Right renal pelvis (tissue), 4 donors: ENCODE measurements at places on chromosomes 7 and 10.

GRCh38 chr10:44913350-44914081 is 2.4 kb downstream of the TMEM72 start:
- DNase-seq, result no peak

GRCh38 chr10:80153460-80153859 is 20.9 kb downstream of the PLAC9 start:
- DNase-seq, result no peak

DNA sequence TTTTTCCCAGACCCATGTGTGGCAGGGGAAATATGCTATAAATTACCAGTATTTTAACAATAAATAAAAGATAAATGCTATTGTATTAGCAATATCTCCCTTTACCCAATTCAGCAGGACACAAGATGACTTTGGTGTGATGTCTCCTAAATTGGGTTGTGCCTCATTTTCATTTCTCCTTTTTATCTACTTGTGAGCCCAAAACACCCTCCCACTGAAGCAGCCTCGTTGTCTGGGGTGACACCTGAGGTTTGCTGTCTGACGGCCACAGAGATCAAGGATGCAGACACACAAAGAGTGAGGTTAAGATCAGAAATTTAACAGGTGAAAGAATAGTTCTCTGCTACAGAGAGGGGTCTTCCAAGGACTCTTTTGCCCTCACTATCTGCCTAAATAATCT is 27.1 kb upstream of the CC2D2B start:
- DNase-seq, result no peak

DNA sequence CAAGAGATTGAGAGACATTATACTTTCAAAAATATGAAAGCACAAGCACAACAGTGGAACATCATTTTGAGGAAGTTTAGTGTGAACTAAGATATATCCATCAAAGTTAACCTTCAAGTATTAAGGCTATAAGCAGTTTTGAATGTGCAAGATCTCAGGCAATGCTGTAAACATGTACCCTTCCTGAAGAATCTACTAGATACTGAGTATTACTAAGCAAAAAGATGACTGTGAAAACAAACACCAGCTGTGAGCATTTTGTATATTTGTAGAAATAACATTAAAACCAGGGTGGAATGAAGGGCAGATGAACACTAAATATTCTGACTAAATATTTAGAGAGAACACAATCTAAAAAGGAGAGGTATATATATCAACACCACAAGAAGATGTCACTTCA is 41.3 kb upstream of the ADRA2A start:
- no peak for DNase-seq

DNA sequence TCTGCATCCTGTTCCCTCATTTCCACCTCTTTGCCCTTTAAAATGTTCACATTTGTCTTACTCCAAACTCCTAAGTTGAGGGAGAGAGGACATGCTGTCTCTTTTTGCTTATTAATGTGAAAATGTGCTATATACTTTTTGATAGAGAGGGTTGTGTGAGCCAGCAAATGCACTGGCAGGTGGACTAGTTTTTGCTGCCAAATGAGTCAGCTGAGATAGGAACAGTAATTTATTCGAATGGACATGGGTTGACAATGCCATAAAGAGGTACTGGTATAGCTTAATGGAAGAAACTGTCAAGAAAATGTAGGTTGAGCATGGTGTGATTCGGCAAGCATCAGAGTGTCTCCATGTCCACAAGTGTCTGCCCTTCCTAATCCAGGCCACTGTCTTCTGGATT is 9.2 kb upstream of the TRUB1 start:
- DNase-seq, result no peak

- no peak for DNase-seq
These were observed 326.0 kb upstream of the NPSR1 start for GRCh38 chr7:34332006-34332405.

DNA sequence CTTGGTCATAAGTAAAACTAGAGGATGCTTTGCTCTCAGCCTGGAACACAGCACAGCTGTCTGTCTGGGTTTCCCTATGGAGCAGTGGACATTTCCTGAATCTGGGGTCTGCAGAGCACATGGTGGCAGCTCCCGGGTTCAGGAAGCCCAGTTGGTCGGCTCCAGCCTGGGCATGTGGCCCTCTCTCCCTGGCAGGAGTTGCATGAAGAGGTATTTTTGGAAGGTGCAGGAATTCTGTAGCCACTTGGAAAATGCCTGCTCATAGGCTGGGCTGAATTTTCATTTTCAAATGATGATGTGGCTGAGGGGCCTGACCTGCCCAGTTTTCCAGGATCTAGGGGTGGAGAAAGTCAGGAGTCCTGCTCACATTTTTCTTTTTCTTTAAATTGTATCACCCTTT is 6.7 kb upstream of the TPST1 start:
- no peak for DNase-seq

DNA sequence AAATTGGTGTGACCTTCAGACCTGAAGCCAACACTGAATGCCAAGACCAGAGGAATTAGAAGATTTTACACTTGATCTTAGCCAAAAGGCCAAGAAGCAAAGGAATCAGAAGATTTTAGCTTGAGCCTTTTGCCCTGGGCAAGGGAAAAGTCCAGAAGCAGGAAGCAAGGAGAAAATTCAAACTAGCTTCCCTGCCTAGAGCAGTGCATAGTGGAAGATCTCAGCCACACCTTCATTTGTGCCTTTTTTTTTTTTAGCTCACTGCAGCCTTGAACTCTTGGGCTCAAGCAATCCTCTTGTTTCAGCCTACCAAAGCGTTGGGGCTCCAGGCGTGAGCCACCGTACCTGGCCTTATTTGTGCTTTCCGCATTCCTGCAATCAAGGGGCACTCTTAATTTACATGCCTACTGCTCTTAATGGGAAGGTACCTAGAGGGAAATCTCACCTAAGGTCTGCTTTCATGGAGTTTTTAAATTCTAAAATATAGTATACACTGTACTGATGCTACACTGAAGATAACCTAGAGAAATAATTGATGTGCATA is 8.3 kb upstream of the PIP4K2A start:
- DNase-seq, result no peak

DNA sequence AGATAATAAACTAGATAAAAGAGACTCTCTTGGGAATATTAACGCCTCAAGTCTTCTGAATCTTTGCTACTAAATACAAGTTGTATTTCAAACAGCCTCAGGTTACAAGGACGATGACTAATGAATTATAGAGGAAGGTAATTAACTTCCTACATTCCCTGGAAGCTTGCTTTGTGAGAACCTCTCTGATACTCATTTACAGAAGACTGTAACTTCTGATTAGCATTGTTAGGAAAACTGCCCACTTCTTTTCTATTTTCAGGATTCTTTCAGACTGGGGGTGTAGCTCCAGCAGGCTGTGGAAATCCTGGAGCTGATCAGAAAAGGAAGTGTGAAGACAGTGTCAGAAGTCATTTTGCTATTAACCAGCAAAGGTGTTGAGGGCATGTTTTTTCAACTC is 316.7 kb upstream of the NPSR1 start:
- DNase-seq, result peak; percentile 35

GRCh38 chr7:55475855-55476803 is 96.2 kb downstream of the VOPP1 start:
- DNase-seq, result no peak

DNA sequence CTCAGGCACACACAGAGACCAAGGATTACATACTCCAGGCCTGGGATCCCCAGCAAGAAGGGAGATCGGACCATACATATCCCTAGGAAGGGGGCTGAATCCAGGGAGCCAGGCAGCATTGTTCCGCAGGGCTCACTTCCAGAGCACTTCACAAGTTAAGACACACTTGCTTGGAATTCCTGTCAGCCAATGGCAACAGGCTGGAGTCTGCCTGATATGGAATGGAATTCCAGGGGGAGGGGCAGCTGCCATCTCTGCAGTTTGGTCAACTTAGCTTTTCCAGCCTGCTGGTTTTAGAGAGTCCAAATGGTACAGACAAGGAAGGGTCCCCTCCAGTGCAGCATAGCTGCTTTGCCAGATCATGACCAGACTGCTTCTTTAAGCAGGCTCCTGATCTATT is 290.0 kb upstream of the GLI3 start:
- DNase-seq, result no peak

DNA sequence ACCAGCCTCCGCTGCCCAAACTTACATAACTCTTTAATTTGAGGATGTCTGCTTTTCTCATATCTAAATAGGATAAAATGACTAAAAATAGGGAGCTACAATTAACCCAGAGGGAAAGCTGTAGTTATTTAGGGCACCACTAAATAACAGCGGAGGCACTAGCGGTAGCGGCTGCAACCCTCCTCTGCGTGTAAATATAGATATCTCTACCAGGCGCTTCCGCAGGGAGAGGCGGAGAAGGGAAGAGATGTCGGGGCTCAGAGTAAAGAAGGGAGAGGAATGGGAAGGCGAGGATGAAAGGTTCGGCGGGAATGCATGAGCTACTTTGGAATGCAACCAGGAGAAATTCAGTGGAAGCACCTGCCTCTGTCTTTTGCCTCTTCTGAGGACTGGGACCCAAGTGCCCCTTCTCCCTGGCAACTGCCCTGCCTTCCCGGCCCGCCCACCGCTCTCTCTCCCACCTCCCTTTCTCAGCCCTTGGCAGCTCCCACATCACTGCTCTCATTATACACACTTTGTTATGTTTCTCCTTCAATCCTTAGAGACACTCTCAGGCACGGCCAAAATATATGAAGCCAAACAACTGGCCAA is 698.3 kb downstream of the PARD3 start:
- no peak for DNase-seq

- DNase-seq, result no peak
These were observed 79.7 kb downstream of the AUTS2 start for GRCh38 chr7:69677881-69678493.

GRCh38 chr7:70720191-70720873 is 411.6 kb upstream of the GALNT17 start:
- no peak for DNase-seq

DNA sequence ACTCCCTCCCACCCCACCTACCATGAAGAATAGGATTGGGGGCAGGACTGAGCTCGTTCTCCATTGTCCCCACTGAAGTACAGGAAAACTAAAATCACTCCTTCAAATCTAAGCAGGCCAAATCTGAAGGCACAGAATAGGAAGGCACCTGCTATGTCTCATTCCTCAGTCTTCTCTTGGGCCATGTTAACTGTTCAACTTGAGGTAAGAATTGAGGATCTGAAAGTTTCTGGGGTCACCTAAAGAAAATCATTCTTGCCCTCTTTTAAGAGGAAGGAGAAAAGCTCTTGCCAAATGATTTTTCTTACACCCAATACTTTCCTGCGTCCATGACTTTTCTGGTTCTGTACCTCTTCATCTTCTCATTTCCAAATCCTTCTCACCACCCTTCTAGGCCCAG is 4.9 kb downstream of the CPN1 start:
- DNase-seq, result no peak

- DNase-seq, result no peak
These were observed 5.0 kb downstream of the MYO1G start for GRCh38 chr7:44973610-44974401.
